ENCODE measurements at places on chromosomes 12 and 14. TPM values are rescaled to one million over a fixed set of nuclear protein-coding genes. Genes with fewer than 3 reads are reported as not detected.

The MYBPC1 gene
- total RNA-seq = 10.2 TPM

The TMEM119 gene
- total RNA-seq = 3.0 TPM

The SART3 gene
- total RNA-seq = 24.5 TPM

The IL23A gene
- total RNA-seq = not detected

The KRT6C gene
- not detected for total RNA-seq

The DDX11 gene
- total RNA-seq = 6.9 TPM

The CBLN3 gene
- 2.5 TPM for total RNA-seq

The TCL1B gene
- total RNA-seq = not detected

The KRT8 gene
- total RNA-seq = 233 TPM

The NGB gene
- not detected for total RNA-seq

The TOX4 gene
- total RNA-seq = 65.1 TPM

The PLA2G1B gene
- not detected for total RNA-seq

The AICDA gene
- total RNA-seq = 0.10 TPM

The SMCO2 gene
- not detected for total RNA-seq
